CD4-positive, alpha-beta memory T cell (primary cell): ENCODE measurements at places on chromosomes 1 and 21. TPM values are rescaled to one million over a fixed set of nuclear protein-coding genes. Genes with fewer than 3 reads are reported as not detected.
A peak's percentile ranks its signal among the peaks of the same experiment; 100 is the strongest.

Gene FBXO2
- 7.5 TPM for polyA plus RNA-seq

Gene ACTL8
- not detected for polyA plus RNA-seq

Gene COL11A1
- not detected for polyA plus RNA-seq

Gene NEXN
- polyA plus RNA-seq, result 0.57 TPM

Gene RGS8
- polyA plus RNA-seq, result not detected

Gene DENND2D
- polyA plus RNA-seq, result 221 TPM

Gene HFM1
- polyA plus RNA-seq, result not detected

- no peaks in the 10 kb centered on the region for H3K36me3 ChIP-seq
- no peak overlapping the region for H3K27ac ChIP-seq
- no peak for DNase-seq
- H3K4me3 ChIP-seq, result no peak overlapping the region
- no peaks in the 10 kb centered on the region for H3K4me1 ChIP-seq
Measured at GRCh38 chr1:186793582-186793927, 35.2 kb upstream of the PLA2G4A start.

- H3K36me3 ChIP-seq, result no peaks in the 10 kb centered on the region
- DNase-seq, result no peak
- H3K4me1 ChIP-seq, result peaks cover 21% of the 10 kb centered on the region
- no peak overlapping the region for H3K27ac ChIP-seq
- H3K27me3 ChIP-seq, result no peaks in the 10 kb centered on the region
Measured at GRCh38 chr21:14452727-14453241, 69.8 kb upstream of the HSPA13 start.

- no peak overlapping the region for H3K27ac ChIP-seq
- no peak for DNase-seq
- no peaks in the 10 kb centered on the region for H3K36me3 ChIP-seq
- peaks cover 3% of the 10 kb centered on the region for H3K27me3 ChIP-seq
Measured at GRCh38 chr1:94329276-94329675, 88.9 kb upstream of the ABCD3 start.

- DNase-seq, result no peak
- no peak overlapping the region for H3K27ac ChIP-seq
- H3K4me1 ChIP-seq, result peaks cover 17% of the 10 kb centered on the region
- no peak overlapping the region for H3K4me3 ChIP-seq
- no peaks in the 10 kb centered on the region for H3K36me3 ChIP-seq
Measured at GRCh38 chr1:223707256-223708000, 4.9 kb upstream of the CAPN2 start.

DNA sequence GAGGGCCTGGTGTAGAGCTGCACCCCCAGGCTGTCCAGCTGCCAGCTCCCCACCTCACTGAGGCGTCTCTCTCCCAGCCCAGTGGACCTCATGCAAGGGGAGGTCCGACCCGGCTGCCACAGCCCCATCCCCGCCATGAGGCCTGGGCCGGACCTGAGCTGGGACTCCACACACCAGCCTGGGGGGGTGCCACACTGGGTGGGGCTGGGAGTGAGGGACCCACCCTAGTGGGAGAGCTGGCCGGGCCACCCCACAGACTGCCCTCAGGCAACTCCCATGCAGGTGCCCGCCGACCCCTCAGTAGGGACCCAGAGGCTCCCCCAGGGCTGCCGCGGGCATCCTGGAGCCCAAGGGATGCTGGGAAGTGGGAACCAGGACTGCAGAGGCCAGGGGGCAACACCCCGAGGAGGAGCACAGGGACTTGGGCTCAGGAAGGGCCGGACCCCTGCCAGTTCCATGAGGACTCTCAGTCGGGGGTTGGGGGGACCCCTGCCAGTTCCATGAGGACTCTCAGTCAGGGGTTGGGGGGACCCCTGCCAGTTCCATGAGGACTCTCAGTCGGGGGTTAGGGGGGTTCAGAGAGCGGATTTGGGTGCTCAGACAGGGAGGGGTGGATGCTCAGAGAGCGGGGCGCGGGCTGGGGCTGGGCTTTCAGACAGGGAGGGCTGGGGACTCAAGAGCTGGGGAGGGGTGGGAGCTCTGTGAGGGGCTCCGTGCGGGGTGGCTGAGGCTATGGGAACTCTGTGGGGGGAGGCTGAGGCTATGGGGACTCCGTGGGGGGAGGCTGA, 1.2 kb upstream of the RNF223 start:
- H3K36me3 ChIP-seq, result no peaks in the 10 kb centered on the region
- no peak overlapping the region for H3K27ac ChIP-seq
- no peaks in the 10 kb centered on the region for H3K27me3 ChIP-seq
- no peak for DNase-seq
- peaks cover 10% of the 10 kb centered on the region for H3K4me1 ChIP-seq

DNA sequence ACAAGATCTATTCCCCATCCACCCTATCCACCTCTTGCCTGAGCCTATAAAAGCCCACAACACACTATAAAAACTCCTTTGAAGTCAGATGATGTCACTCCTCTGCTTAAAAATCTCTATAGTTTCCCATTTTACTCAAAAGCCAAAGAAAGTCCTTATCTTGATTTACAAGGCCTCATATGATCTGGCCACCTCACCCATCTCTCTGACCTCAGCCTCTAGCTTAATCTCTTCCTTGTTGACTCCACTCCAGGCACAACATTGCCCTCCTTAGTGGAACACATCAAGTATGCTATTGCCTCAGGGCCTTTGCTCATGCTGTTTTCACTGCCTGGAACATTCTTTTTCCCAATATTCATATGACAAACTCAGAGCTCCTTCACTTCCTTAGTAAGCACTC, 33.3 kb downstream of the ZNF281 start:
- H3K4me3 ChIP-seq, result no peak overlapping the region
- no peak for DNase-seq
- H3K36me3 ChIP-seq, result no peaks in the 10 kb centered on the region
- H3K27ac ChIP-seq, result no peak overlapping the region
- H3K27me3 ChIP-seq, result no peaks in the 10 kb centered on the region
- no peaks in the 10 kb centered on the region for H3K4me1 ChIP-seq

- H3K27me3 ChIP-seq, result no peaks in the 10 kb centered on the region
- H3K36me3 ChIP-seq, result no peaks in the 10 kb centered on the region
- H3K4me3 ChIP-seq, result no peak overlapping the region
Measured at GRCh38 chr1:111204983-111205713, 4.7 kb upstream of the DENND2D start.

GRCh38 chr1:207620543-207620893, 24.4 kb upstream of the CR1L start:
- no peaks in the 10 kb centered on the region for H3K27me3 ChIP-seq
- peaks cover 3% of the 10 kb centered on the region for H3K4me1 ChIP-seq
- no peak overlapping the region for H3K4me3 ChIP-seq
- H3K27ac ChIP-seq, result no peak overlapping the region
- DNase-seq, result no peak
- no peaks in the 10 kb centered on the region for H3K36me3 ChIP-seq

DNA sequence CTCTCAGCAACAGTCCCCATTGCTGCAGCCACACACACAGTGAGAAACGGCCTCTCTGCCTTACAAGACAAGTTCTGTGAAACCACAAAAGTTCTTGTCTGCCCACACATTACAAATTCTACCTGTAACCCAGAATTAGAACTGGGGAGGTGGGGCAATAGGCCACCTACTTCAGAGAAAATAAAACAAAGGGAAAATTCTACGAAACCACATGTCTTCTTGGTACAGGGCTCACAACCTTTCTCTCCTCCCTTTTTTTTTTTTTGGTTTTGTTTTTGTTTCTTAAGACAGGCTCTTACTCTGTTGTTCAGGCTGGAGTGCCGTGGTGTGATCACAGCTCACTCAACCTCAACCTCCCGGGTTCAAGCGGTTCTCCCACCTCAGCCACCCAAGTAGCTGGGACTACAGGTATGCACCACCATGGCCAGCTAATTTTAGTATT, 30.2 kb downstream of the LPAR3 start:
- H3K4me3 ChIP-seq, result no peak overlapping the region
- H3K27ac ChIP-seq, result peak overlapping the region; percentile 40
- no peaks in the 10 kb centered on the region for H3K36me3 ChIP-seq

DNA sequence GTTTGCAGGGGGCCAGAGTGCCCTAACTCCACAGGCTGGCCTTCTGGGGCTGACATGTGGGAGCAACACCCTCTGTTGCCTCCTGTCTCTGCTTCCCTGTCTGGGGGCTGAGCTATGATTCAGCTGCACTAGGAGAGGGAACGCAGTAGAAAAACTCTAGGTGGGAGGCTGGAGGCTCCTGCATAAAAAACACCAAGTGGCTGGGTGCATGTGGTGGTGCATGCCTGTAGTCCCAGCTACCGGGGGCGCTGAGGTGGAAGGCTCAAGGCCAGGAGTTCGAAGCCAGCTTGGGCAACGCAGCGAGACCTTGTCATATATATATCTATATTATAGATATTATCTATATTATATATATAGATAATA, 5.6 kb downstream of the KIF17 start:
- H3K27me3 ChIP-seq, result peaks cover 7% of the 10 kb centered on the region
- H3K4me3 ChIP-seq, result no peak overlapping the region
- no peak overlapping the region for H3K27ac ChIP-seq
- DNase-seq, result no peak

GRCh38 chr1:200862713-200863415, 9.9 kb upstream of the GPR25 start:
- DNase-seq, result peak; percentile 38
- H3K27me3 ChIP-seq, result no peaks in the 10 kb centered on the region
- peak overlapping the region; percentile 5 for H3K4me3 ChIP-seq
- no peaks in the 10 kb centered on the region for H3K36me3 ChIP-seq

GRCh38 chr1:5596651-5597050, 395.6 kb downstream of the NPHP4 start:
- H3K4me1 ChIP-seq, result no peaks in the 10 kb centered on the region
- no peaks in the 10 kb centered on the region for H3K27me3 ChIP-seq
- no peak for DNase-seq
- H3K4me3 ChIP-seq, result no peak overlapping the region

- H3K27ac ChIP-seq, result no peak overlapping the region
- no peak for DNase-seq
- no peaks in the 10 kb centered on the region for H3K4me1 ChIP-seq
Measured at GRCh38 chr1:47818682-47819573, 178.3 kb downstream of the TRABD2B start.

DNA sequence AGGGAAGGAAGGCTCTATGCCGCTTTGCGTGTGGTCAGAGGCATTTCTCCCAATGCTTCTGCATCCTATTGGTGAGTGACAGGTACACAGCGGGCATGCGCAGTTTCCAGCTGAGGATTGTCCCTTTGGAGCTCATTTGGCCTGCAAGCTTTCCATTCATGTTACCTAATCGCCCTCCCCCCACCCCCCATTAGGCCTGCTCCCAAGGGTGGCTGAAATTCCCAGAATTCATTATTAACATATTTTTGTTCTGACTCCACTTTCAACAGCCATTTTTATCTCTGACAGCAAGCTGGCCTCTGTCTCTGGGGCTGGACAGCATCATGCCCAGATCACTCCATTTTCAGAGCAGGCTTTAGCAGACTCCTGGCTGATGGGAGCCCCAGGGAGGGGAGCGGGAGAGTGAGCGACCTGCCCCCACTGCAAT, 25.6 kb downstream of the MIS18A start:
- peaks cover 4% of the 10 kb centered on the region for H3K27me3 ChIP-seq
- H3K4me1 ChIP-seq, result no peaks in the 10 kb centered on the region
- no peak overlapping the region for H3K27ac ChIP-seq
- H3K36me3 ChIP-seq, result no peaks in the 10 kb centered on the region

GRCh38 chr21:25638660-25639550, at the start of gene JAM2:
Gene JAM2 (plus strand): TSS chr21:25639258. CDS start chr21:25639822, 564 bp downstream.
- no peak for DNase-seq
- no peak within 1 kb of the TSS for H3K27ac ChIP-seq
- peaks cover 16% of the 10 kb centered on the region for H3K27me3 ChIP-seq
- no peaks in the 10 kb centered on the region for H3K36me3 ChIP-seq

DNA sequence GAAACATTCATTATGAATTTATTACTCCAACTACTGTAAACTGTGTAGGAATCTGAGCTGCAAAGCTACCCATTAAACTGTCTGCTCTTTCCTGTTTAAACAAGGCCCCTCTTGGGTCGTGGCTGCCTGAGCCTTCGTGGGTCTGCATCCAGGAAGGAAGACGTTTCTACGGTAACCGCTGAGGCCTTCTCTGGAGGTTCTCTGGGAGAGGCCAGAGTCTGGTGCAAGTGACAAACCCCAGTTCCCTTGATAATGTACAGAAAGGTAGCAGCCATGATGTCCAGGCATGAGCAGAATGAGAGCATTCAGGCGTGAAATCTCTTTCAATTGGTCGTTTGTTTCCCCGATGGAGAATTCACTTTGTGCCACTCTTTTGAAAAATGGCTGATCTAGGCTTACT, 350.2 kb downstream of the PLPP3 start:
- H3K4me3 ChIP-seq, result no peak overlapping the region
- no peaks in the 10 kb centered on the region for H3K27me3 ChIP-seq
- no peak for DNase-seq

- DNase-seq, result no peak
- H3K4me3 ChIP-seq, result no peak overlapping the region
- no peaks in the 10 kb centered on the region for H3K36me3 ChIP-seq
- H3K4me1 ChIP-seq, result peaks cover 51% of the 10 kb centered on the region
Measured at GRCh38 chr1:115065021-115065420, 24.3 kb downstream of the TSPAN2 start.

DNA sequence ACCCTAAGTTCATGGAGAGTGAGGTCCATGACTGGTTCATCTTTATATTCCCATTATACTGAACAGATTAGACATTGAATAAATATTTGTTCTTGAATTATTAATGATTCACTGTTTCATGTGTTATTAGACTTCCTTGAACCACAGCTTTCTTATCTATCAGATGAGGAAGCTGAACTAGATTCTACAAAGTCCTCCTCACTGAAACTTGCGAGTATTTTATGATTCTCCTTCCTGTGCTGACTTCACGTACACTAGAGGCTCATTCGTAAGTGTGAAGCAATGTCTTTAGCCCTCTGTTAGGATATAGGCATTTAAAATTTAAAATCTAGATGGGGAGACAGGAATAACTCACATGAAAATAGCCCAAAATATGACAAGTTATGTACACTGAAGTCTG, 95.6 kb upstream of the IRF2BP2 start:
- no peak overlapping the region for H3K4me3 ChIP-seq
- no peaks in the 10 kb centered on the region for H3K36me3 ChIP-seq
- H3K27me3 ChIP-seq, result no peaks in the 10 kb centered on the region
- H3K4me1 ChIP-seq, result peaks cover 11% of the 10 kb centered on the region
- DNase-seq, result no peak

GRCh38 chr1:235326719-235327558, 1.0 kb downstream of the ARID4B start:
- H3K27ac ChIP-seq, result peak overlapping the region; percentile 99
- peak; percentile 78 for DNase-seq
- peak overlapping the region; percentile 88 for H3K4me3 ChIP-seq
- no peaks in the 10 kb centered on the region for H3K27me3 ChIP-seq
- H3K36me3 ChIP-seq, result no peaks in the 10 kb centered on the region

DNA sequence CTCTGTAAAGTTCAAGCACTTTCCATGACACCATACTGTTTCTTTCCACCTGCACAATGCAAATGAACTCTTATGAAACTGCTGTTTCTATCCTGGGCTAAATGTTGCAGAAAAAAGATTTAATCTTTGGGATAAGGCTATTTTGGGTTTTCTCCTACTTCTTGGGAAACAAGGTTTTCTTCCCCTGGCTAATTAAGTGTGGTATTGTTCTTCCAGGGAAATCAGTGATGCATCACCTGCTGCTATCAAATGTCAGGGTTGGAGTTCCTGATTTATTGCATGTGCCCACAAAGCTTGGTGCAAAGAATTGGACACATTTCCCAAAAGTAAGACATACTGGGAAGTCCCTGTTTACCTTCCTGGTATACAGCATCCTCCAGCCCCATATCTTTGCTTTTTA, 6.0 kb upstream of the RGS4 start:
- no peak for DNase-seq
- H3K36me3 ChIP-seq, result no peaks in the 10 kb centered on the region
- H3K27ac ChIP-seq, result no peak overlapping the region
- no peak overlapping the region for H3K4me3 ChIP-seq
- H3K4me1 ChIP-seq, result no peaks in the 10 kb centered on the region
